Kidney capillary endothelial cell (primary cell): ENCODE measurements at places on chromosomes 3 and 15.

GRCh38 chr15:100018191-100018590, 285.0 kb upstream of the LYSMD4 start:
- DNase-seq = no peak

DNA sequence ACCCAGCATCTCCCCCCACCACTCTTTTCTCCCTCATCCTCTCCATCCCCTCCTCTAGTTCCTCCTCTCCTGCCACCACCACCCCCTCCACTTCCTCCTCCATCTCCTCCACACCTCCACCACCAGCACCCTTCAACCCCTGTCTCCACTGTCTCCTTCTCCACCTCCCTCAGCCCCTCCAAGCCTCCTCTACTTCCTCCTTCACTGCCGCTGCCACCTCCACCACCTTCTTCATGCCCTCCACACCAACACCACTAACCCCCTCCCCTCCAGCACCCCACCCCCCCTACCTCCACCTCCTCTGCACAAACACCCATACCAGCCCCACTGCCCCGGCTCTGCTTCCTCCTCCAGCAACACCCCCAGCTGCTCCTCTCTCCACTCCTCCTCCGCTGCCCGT, 88.0 kb downstream of the HES1 start:
- DNase-seq = no peak

GRCh38 chr3:131338948-131339640, 42.5 kb upstream of the NUDT16 start:
- DNase-seq = no peak

- peak; percentile 91 for DNase-seq
Measured at GRCh38 chr15:57395292-57395691, 19.0 kb downstream of the CGNL1 start.

DNA sequence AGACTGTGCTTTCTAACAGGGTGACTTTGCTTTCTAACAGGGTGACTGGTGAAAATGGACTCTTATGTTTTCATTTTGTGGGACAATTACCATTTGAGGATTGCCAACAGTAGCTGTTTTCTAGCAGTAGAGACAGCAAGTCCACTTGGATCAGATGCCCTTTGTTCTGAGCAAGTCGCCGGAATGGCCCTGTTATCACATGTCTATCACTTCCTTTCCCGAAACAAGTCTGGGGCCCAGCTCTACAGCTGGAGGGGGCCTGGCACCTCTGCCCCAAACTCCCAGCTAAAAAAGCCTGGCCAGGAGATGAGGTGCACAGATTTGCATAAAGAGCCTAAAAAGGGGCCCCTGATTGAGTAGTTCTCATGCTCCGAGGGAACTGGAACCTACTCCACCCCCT, 44.6 kb downstream of the THBS1 start:
- DNase-seq = no peak

DNA sequence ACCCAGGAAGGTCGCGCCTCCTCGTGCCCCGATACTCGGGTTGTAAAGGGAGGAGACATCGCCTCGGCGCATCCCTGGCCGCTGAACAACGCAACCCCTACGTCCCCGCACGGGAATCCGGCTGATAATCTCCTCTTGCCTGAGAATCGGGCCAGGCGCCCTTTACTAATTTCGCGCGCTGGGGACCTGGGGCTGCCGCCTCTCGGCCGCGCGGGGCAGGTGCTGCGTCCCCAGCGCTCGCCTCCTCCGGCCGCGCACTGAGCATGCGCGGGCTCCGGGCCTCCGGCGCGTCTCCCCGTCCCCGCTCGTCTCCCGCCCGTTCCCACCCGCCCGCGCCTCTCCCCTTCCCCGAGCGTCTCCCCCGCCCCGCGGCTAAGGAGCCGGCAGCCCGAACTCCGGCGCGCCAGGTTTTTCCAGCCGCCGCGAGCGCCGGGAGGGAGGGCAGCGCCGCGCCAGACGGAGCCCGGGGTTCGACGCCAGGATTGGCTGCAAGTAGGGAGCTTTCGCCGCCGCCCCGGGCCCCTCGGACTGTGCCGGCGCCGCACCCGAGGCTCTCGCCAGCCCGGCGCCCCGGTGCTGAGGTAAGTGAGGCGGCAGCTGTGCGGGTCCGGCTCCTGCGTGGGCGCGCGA, at the start of gene CNTN4:
CNTN4 (plus strand) TSS at position 469 of the 630 bp plus-strand sequence.
- DNase-seq = peak; percentile 54

- no peak for DNase-seq
Measured at GRCh38 chr3:66366747-66367146, 134.1 kb downstream of the LRIG1 start.

- no peak for DNase-seq
Measured at GRCh38 chr3:197259096-197259495, 39.3 kb downstream of the DLG1 start.

DNA sequence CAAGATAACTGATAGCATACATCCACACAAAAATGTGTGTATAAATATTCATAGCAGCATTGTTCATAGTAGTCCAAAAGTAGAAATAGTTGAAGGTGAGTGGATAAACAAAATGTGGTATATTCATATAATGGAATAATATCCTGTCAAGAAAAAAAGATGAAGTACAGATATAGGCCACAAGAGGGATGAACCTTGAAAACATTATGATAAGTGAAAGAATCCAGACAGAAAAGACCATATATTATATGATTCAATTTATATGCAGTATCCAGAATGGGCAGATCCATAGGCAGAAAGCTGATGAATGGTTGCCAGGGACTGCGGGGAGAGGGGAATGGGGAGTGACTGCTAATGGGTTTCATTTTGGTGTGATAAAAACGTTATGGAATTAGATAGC, 54.3 kb upstream of the TNIK start:
- DNase-seq = no peak

- DNase-seq = no peak
Measured at GRCh38 chr3:123015596-123015995, 12.0 kb downstream of the SEMA5B start.

DNA sequence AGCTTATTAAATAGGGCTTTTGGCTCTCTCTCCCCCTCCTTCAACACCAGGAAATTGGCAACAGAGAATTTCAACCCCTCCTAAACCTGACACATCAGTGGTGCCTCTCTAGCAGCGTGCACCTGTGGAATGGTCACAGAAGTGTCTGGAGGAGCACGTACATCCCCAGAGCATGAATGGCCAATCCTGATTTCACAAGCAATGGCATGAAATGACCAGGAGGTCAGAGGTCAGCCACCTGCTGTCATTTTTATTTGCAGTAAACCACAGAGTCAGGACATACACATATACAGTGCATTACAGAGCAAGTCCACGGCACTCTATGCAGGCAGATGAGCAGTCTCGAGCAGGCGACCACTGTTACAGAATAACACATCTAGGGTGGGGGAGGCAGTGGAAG, 25.1 kb upstream of the ETV5 start:
- DNase-seq = no peak

- no peak for DNase-seq
Measured at GRCh38 chr3:30449290-30449632, 157.1 kb upstream of the TGFBR2 start.
